NCI-H1417 (cell line): ENCODE measurements at places on chromosomes 6 and 20.

DNA sequence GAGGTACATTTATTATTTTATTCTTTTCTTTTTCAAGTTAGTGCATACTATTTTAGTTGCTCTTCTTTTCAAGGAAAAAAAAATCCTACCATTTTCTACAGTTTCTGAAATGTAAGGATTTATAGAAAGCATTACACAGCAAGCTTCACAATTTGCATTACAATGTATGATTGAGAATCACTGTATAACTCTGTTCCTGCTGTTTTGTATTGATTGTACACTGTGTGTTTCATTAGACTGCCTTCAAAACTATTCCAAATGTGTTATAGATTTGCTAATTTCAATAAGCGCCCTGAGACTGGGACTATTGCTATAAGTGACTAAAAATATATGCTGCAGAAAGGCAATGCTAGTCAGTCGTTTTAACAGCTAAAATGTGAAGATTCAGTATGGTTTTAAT is 479.7 kb upstream of the EYS start:
- no peak for DNase-seq

DNA sequence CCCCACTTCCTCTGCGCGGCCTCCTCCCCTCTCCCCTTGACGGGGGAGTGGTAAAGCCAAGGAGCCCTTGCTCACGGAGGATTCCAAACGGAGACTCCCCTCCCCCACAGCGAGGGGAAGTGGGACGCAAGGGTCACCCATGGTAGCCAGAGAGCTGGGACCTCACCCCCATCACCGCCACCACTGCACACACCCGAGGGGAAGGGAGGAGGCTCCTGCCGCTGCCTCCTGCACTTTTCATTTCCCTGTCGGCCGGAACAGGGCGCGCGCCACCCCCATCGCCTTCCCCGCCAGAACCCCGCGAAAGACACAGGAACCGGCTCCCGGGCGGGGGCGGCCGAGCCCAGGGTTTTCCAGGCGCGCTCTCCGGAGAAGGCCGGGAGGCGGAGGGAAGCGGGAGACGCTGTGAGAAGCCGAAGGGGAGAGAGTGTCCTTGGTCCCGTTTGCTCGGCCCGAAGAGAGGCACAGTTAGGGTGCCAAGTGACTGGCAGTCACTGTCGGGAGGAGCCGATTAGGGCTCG is 789 bp downstream of the CCND3 start:
- no peak for DNase-seq

- no peak for DNase-seq
These were observed 1.9 kb upstream of the NKAIN4 start for GRCh38 chr20:63255931-63256704.

- peak; percentile 81 for DNase-seq
These were observed 280.3 kb upstream of the SYNCRIP start for GRCh38 chr6:85923013-85923430.

- DNase-seq: no peak
These were observed 60.9 kb downstream of the RPRD1B start for GRCh38 chr20:38094373-38094891.

- DNase-seq: no peak
These were observed 580.1 kb upstream of the BTBD3 start for GRCh38 chr20:11337361-11338130.

DNA sequence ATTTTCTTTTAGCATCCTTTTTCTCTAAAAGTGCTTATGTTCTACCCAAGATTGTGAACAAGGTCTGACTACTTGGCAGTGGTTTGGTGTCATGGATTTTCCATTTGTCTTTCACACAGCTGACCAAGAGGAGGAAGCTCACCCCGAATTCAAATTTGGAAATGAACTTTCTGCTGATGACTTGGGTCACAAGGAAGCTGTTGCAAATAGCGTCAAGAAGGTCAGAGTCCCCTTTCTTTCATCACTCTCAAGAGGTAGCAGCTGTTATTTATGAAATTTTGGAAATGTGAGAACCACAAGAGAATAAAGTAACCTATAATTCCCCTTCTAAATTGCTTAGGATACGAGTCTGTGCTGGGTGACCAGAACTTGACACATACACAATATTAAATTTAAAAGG is 113.0 kb upstream of the LAMP5 start:
- no peak for DNase-seq

GRCh38 chr6:130282234-130282995 is 59.7 kb upstream of the SAMD3 start:
- no peak for DNase-seq

DNA sequence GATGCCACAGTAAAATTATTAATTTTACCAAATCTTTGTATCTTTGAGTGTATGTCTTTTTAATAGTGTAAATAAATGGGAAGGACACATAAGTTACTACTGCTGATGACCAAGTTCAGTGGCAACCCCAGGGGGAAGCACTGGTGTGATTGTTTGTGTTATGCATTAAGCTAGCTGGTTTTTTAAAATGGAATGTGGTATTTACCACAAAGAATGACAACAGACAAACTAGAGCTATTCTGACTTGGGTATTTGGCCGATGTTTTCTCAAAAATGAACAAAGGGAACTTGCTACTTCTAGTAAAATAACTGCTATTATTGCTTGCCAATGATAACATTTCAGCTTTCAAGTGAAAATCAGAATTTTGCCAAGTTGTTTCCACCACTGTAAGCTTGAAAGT is 2.9 kb downstream of the FNDC1 start:
- DNase-seq: no peak

GRCh38 chr6:141988327-141988726 is 144.4 kb upstream of the GJE1 start:
- no peak for DNase-seq

DNA sequence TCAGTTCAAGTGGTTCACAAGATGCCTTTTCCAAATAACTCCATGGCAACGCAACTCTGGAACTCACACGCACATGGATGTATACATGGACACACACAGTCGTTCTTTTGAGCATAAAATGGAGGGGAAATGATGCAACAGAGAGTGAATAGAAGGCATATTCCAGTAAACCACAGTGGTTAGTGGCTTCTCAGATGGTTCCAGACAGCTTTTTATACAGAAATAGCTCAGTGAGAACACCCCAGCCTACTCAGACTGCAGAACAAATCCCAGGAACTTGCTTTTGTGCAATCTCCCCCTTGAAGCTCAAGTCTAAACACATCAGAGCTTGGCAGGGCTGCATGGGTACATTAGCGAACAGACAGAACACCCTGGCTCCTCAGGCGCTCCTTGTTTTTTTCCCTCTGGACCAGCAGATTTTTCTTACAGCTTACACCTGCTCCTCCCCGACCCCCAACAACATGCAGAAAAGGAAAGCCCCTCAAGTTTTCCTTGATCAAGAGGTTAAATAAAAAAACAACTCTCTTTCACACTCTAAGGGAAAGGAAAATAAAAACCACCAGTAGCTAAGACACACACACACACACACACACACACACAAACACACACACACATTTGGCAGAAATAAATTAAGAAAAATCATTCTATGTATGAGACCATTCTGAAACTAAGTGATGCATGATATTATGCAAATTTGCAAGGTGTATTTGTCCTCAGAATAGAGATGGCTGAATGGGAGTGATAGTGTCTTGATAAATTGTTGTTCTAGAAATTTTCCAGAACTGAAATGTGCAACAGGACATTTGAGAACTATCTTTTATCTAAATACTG is 51.2 kb upstream of the RANBP9 start:
- DNase-seq: peak; percentile 29

- DNase-seq: no peak
These were observed 252.9 kb upstream of the AGPAT4 start for GRCh38 chr6:161526794-161527193.

- DNase-seq: no peak
These were observed 210.6 kb downstream of the DLL1 start for GRCh38 chr6:170080169-170080827.

GRCh38 chr6:113653275-113653674 is 203.9 kb upstream of the MARCKS start:
- DNase-seq: no peak

DNA sequence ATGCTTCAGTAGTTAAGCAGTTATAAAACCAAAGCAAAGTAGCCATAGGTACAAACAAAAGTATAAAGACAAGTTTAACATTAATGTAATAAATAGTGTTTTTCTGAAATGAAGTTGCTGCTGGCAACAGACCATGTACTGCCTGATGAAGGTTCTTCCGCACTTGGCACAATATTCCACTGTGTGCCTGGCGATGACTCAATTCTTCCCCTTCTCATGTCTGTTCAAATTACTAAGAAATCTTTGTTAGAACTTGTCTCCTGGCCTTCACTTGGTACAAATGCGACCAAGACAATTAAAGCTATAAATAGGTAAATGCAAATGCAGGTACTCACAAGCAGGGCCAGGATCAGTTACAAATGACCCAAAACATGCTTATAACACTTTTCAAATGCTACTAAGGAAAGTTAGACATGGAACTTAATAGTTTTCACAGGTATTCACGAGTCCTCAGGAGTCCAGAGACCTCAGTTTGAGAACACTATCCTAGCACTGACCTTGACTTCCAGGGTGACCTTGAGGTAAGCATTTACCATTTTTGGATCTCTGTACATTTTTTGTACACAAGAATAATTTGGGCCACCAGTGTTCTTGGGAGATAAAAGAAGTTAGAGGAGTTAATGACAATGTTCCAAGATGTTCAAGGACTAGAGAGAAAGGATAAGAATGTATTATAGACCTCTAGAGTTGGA is 8.1 kb upstream of the DDR1 start:
- no peak for DNase-seq

DNA sequence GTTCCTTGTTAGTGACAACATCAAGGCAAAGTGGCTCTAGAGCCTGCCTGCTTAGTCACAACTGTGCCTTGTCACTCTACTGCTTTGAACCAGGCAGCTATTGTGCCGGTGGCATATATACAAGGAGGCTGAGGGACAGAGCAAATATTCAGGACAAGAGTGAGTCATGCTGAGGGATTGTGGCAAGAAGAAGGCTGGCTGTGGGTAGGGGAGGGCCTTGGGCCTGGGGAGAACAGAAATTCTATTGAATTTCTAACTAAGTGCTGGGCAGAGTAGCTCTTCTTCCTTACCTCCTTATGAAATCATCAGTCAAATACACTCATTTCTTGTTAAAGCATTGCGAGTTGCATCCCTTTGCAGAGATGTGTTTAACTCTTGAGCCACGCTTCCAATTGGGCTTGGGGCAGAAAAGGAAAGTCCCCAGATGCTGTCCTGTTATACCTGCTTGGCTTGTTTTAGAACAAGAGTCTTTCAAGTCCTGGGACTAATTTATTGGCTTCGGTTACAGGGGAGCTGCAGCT is 59.7 kb downstream of the PFDN4 start:
- DNase-seq: no peak

DNA sequence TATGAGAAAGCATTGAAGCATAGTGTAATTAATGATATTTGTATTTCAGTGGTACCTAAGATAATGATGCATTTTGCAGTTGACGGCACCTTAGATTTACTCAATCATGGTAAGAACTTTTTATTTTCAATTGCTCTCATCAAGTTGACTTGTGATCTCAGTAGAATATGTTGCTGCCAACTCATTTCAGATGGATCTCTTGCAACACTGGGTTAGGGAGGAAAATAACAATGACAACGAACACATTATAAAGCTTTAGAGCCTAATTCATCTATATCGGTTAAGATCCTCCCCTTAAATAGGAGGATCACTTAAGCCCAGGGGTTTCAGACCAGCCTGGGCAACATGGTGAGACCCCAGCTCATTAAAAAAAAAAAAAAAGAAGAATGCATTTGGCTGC is 18.0 kb upstream of the TBC1D22B start:
- DNase-seq: no peak

DNA sequence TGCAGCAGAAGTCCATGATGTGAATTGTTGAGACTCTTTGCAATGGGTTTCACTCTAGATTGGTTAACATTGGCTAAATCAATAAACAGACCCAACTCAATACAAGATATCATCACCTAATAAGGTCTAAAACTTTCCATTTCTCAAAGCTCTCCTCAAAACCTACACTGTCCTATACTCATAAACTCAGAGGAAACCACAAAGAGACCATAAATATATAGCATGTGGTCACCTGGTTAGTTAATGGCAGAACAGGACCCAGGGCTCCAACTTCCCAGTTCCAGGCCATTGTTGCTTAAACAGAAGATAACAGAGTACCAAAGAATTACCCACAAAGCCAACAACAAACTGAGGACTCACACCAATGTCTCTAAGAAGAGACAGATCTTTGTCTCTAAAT is 12.0 kb downstream of the RTN4IP1 start:
- no peak for DNase-seq

DNA sequence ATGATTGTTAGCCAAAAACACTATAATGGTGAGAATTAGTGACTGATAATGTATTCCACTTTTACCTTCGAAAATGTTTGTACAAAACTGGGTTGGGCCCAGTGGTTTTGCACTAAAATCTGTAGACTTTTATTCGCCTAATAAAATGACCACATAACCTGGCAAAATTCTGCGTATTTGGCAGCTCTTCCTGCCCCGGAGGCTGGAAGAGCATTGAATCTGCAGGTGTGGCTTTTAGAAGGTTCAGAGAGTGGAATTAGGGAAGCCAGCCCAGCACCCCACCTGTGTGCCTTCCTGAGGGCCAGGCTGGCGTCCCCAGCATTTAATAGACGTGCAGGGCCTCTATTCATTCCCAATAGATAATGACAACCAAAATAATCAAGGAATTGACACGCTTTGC is 256.7 kb downstream of the UST start:
- no peak for DNase-seq

DNA sequence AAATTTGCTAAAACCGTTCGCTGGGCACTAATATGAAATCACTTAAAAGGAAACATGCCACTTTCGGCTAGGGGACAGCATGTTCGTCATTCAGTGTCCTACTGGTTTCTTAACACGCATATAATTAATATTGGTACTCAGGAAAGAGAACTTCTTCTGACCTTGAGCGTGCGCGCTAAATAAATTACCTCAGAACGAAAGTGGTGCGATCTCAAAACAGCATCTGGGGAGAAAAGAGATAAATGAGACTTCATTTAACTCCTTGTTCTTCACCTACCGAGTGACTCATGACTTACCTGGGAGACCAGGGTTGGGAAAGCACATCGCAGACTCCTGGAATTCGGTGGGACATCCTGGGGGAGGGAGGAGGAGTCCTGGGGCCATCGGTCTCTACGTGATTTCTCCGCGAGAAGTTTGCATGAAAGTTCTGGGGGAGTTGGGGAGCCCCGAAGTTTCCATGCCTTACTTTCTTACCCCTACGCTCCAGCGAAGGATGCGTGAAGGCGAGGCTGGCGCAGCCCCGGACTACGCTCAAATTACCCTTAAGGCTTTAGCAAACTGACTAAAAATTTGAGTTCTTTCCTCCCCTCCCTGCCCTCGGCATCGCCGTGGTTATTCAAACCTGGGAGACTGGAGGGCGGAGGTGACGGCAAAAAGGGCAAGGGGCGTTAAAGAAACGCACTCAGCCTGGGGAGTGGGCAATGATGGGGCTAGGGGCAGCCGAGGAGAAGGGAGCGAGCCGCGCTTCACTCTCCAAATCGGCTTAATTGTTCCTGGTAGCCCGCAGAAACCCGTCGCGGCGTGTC is 1.1 kb upstream of the BEND6 start:
- DNase-seq: peak; percentile 55
